ENCODE measurements at places on chromosomes 4 and X.

DNA sequence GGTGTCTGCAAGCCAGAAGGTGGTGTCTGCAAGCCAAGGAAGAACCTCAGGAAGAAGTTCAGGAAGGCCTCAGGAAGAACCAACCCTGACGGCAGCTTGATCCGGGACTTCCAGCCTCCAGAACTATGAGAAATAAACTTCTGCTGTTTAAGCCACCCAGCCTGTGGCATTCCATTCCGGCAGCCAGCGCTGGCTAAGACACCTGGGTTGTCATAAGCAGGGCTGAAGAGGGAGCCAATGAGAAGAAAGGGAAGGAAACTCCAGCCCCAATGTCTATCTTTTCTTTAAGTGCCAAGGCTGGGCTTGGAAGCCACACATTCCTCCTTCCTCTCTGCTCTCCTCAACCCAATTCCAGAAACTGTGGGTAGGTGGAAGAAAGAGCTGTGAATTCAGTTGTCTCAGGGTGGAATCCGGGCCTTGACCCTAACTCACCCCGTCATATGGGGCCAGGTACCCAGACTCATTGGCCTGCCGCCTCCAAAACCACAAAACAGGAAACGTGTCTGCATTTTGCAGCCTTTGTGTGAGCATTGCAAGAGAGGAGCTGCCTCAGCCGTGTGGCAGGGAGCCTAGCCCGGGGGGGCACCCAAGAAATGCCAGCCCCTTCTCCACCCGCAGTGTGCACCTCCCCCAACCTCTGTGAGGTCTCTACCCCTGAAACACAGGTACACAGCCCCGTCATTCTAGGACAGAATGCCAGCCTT, 26.8 kb downstream of the CRMP1 start:
- DNase-seq = no peak

- DNase-seq = no peak
These were observed 4.5 kb downstream of the PLRG1 start for GRCh38 chr4:154545689-154546088.

DNA sequence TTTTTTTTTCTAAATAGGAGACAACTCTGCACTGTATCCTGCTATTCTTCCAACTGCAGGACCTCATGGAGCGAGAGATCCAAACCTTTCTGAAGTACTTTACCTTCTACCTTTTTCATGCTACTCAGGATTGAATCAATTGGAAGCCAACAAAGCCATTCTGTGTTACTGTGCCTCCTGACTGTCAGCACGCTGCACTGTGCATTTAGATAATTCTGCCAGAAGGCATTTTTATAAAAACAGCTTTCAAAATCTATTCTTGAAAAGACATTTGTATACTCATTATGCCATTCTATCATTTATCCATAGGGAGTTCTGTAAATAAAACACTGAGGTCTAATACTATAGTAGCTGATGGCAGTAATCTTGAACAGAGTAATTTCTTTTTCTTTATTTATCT, 142.8 kb downstream of the SLIT2 start:
- no peak for DNase-seq

- DNase-seq = no peak
These were observed 6.3 kb downstream of the TMEM31 start for GRCh38 chrX:103716962-103717361.

DNA sequence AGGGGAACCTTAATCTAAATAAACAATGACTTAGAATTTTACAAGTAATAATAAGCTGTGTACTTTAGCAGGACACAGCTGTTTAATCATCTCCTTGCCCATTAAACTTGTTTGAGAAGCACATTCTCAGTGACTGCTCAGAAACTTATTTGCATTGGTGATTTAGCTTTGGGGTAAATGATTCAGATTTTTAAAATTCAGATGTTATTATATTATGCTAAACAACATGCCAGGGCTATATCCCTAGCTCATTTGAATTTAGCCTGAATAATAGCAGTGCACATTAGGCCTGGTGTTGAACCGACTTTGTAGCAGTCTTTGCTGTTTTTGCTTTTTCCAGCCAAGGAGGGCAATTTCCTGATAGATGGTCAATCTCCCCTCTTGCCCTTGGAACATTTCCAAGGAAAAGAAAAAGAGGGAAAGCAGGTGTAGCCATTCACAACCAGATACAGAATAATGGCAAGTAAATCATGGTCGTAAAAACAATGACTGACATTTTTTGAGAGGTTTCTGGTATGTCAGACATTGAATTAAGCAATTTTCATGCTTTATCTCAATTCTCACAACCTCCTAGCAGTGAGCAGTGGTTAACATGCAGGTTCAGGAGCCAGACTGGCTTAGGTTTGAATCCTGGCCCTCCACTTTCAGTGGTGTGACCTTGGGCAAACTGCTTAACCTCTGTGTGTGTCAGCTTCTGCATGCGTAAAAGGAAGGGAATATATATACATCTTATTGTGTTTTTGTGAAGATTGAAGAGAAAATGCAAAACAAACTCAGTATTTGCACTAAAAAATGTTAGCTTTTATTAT, 16.8 kb downstream of the ARHGEF38 start:
- DNase-seq = no peak

GRCh38 chr4:110344165-110344564, 131.8 kb upstream of the ENPEP start:
- DNase-seq = no peak

- no peak for DNase-seq
These were observed 27.2 kb upstream of the NAA11 start for GRCh38 chr4:79353075-79353474.

DNA sequence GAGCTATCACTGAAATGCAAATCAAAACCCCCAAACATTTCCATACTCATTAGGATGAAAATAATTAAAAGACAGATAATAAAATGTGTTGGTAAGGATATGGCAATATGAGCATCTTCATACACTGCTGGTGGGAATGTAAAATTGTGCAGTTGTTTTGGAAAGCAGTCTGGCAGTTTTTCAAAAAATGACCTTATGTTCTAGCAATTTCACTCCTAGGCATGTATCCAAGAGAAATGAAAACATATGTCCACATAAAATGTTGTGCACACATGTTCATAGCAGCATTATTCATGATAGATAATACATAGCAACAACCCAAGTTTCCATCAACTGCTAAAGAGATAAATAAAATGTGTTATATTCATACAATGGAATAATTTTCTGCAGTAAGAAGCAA, 14.8 kb upstream of the GPRASP2 start:
- no peak for DNase-seq

- DNase-seq = peak; percentile 66
These were observed 49.4 kb downstream of the RTL9 start for GRCh38 chrX:110407910-110408545.

- DNase-seq = no peak
These were observed 101.1 kb downstream of the TMA16 start for GRCh38 chr4:163595580-163595979.

DNA sequence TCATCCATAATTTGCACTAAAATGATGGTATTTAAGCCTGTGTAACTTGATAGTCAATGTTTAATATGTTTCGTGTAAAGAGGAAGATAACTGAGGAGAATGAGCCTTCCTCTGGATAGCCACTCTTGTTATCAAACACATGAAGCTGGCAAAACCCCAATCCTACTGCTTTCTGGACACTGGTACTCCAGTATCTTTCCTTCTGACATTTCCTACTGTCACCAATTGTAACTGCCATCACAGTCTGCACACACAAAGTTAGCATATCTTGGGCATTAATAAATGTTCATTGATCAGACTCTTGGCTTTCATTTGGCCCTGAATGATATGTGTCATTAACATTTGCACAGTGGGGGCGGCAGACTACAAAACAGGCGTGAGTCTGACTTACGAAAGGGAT, 419.1 kb downstream of the TMA16 start:
- no peak for DNase-seq

GRCh38 chr4:7418131-7418943, 16.4 kb downstream of the PSAPL1 start:
- no peak for DNase-seq

- DNase-seq = no peak
These were observed 65.0 kb downstream of the ZFX start for GRCh38 chrX:24214568-24214967.

- DNase-seq = no peak
These were observed 8.5 kb downstream of the NSG1 start for GRCh38 chr4:4395371-4395770.

DNA sequence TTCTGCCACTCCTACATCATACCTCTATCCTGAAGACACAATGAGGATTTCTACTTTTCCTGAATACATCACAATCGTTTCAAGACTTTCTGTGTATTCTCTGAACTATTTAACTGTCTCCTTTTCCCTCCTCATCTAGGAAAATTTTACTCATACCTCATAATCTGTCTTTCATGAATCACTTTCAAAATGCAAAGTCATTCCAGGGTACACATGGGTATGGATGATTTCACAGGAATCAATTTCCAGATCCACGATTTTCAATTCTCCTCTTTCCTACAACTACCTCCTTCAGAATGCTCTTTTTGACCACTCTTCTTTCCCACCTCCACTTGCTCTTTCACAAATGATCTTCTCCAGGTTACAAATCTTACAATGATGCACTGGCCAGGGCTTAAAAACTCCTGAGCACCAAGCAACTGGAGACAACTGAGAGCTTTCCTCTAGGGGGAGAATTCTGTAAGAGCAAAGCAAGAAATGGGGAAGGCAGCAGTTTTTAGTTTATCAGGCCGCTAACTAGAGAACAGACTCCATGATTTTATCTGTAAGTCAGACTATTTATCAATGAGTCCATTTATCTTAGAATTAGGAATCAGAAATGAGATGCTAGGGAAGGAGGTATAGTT, 116.4 kb downstream of the PPP3CA start:
- DNase-seq = no peak

- no peak for DNase-seq
These were observed 109.0 kb downstream of the ENOX2 start for GRCh38 chrX:130793975-130794374.

GRCh38 chr4:21885241-21885640, 63.3 kb downstream of the KCNIP4 start:
- DNase-seq = no peak

DNA sequence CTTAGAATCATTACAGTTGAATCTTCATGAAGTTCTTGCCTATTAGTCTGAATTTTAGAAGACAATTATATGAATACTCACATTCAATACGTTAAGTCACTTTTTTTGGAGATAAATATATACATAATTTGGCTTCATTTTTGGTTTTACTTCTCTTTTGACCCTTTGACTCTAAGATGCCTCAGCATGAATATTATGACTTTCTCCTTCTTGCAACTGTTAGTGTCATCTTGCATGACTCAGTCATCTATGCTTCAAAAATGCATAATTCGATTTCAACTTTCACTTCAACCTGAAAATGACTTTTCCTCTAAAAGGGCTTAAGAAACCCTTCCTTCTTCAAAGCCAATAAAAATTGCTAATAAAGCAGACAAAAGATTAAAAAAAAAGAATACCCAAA, 1427.5 kb downstream of the ADGRL3 start:
- DNase-seq = no peak

- no peak for DNase-seq
These were observed 54.2 kb upstream of the RASSF6 start for GRCh38 chr4:73674451-73674919.

GRCh38 chr4:145690610-145691009, 10.7 kb downstream of the C4orf51 start:
- DNase-seq = no peak

DNA sequence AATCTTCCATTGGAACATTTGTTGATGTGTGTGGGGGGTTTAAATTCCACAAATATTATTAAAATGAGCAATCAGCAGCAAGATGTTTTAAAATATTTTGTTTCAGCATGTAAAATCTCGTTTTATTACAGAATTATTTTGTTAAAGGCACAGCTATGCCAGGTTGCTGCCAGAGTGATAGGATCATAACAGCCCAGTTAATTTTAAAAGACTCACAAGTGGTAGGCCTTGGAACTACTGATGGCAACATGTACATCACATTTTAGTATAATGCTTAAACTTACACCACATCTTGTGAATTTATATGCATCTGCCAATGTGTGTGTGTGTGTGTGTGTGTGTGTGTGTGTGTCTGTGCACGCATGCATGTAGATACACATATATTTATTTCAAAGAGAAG, 97.8 kb upstream of the SPRY1 start:
- no peak for DNase-seq

DNA sequence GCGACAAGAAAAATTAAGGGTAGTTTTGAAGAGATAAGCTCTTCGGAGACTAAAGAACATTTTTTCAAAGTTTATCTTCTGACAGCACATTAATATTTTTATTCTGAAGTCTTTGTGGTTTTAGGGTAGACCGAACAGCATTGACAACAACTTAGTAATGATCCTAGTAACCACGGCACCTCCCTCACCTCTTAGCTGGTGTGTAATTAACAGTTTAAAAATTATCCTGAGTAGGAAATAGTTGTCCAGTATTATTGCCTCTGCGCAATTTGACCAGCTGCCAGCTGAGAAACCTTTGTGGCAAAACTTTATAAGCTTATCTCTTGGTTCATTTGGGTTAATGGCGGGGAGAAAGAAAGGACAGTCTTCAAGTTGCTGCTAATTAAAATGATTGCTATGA, 213.6 kb downstream of the CBLL2 start:
- DNase-seq = no peak

- no peak for DNase-seq
These were observed 910 bp downstream of the ANK2 start for GRCh38 chr4:113050371-113050755.

GRCh38 chrX:154010330-154011087, 9.2 kb downstream of the IRAK1 start:
- DNase-seq = peak; percentile 57

DNA sequence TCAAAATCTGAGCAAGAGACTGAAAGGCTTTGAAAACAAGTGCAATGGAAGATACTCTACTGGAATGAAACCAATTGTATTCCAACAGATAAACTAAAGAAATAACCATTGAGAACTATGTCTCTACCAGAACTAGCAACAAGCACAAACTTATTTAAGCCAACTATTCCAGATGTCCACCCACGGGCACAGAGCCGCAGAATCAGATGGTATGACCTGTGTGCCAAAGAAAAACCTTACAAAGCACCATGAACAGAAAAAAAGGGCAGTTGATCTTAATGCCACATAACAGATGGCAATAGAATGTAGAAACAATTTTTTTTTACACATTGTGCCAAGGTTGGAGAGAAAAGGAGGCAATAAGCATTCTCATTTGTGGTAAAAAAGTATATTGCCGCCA, 269.3 kb upstream of the ADGRL3 start:
- DNase-seq = no peak

DNA sequence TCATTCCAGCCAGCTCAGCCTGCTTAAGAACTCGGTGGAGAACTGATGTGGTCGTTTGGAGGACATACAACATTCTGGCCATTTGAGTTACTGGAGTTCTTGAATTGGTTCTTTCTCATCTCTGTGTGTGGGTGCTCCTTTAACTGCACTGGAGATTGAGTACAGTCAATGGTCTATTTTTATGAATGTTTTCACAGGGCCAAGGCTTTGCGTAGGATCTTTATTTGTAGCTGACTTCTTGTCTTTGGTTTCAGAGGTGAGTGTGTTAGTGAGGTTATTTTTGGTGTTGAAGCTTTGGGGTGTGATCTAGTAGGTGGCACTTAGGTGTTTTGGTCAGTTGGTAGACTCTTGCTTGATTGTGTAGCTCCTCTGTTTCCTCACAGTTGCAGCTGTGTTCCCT, 288.4 kb downstream of the LHFPL1 start:
- DNase-seq = no peak

DNA sequence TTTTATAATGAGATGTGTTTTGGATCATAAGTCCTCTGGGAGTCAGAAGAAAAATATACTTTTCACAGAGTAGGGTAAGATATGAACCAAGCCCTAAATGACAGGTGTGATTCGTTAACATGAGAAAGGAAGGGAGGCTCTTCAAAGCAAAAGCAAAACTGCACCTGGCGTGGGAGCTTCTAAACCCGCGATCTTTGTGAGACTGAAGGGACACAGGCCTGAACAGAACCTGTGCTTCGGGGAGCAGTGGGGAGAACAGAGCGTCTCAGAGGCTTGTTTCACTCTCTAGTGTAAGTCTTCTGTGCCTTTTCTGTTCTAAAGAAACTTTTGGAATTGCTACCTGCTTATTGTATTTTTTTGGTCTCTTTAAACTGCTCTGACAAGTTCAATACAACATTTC, 30.2 kb upstream of the CYP4V2 start:
- DNase-seq = no peak
